ENCODE measurements at places on chromosomes 3 and 15.

- DNase-seq, result no peak
Measured at GRCh38 chr15:99129644-99130043, 24.8 kb downstream of the SYNM start.

GRCh38 chr3:143267989-143268388 lies 148.4 kb downstream of the CHST2 start:
- no peak for DNase-seq

GRCh38 chr15:98455904-98456303 lies 192.4 kb upstream of the IGF1R start:
- no peak for DNase-seq

- peak; percentile 34 for DNase-seq
Measured at GRCh38 chr3:98003306-98003969, 31.2 kb upstream of the RIOX2 start.

- no peak for DNase-seq
Measured at GRCh38 chr3:16390581-16390980, 122.9 kb downstream of the RFTN1 start.

DNA sequence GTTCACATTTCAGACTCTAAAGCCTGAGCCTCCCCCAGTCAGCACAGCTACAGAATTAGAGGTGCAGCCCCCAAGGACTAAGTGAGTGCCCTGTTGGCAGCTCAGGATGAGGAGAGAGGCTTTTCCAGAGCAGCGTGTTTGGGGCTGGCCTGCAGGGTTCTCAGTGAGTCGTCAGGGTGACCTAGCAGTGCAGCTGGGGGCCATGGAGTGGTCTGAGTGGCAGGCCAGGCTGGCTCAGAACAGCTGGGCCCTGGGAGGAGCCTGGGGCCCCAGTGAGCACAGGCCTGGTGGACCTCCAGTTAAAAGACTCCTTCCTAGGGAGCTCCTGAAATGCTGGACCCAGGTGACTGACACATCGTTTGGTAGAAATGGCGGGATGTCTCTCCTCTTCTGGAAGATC lies 108.3 kb downstream of the SLC49A4 start:
- no peak for DNase-seq

DNA sequence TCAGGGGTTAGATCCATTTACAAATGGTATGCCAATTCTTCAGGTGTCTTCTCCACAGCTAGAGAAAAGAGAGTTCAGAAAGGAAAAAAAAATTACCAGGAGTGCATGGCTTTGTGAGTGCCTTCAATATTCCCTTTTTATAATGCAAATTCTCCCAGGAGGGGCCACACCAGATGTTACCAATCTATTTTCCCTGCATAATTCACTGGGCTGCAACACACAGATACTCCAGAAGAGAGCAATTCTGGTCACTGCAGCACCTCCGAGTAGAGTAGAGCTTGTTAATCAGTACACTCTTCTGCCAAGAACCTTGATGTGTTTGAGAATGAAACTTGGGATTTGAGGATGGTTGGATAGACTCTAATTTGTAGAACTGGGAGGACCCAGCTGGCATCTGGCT lies 80.7 kb upstream of the SPRED1 start:
- DNase-seq, result no peak

- DNase-seq, result peak; percentile 53
Measured at GRCh38 chr3:186931532-186932280, 1.4 kb downstream of the ST6GAL1 start.

- DNase-seq, result no peak
Measured at GRCh38 chr3:150723946-150724345, 20.2 kb upstream of the ERICH6 start.

DNA sequence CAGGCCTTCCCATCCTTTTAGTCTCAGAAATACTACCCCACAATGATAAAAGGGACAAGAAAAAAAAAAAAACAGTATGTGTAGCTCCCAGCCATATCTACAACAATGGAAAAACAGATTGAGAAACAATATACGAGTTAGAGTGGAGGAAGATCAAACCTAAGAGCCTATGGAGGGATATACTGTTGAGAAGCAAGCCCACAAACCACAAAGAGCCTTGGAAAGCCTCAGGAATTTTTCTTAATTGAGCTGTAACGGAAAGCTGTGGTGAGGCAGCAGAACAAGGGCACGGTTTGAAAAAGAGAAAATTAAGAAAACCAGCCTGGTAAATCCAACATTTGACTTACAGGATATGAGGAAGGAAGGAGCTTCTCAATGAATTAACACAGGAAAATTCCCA lies 21.4 kb downstream of the KPNA1 start:
- DNase-seq, result no peak

- DNase-seq, result no peak
Measured at GRCh38 chr3:13145131-13145825, 72.0 kb upstream of the IQSEC1 start.

GRCh38 chr3:138254216-138254615 lies 67.1 kb downstream of the ARMC8 start:
- no peak for DNase-seq

GRCh38 chr3:54909191-54909590 lies 18.7 kb downstream of the LRTM1 start:
- DNase-seq, result no peak

DNA sequence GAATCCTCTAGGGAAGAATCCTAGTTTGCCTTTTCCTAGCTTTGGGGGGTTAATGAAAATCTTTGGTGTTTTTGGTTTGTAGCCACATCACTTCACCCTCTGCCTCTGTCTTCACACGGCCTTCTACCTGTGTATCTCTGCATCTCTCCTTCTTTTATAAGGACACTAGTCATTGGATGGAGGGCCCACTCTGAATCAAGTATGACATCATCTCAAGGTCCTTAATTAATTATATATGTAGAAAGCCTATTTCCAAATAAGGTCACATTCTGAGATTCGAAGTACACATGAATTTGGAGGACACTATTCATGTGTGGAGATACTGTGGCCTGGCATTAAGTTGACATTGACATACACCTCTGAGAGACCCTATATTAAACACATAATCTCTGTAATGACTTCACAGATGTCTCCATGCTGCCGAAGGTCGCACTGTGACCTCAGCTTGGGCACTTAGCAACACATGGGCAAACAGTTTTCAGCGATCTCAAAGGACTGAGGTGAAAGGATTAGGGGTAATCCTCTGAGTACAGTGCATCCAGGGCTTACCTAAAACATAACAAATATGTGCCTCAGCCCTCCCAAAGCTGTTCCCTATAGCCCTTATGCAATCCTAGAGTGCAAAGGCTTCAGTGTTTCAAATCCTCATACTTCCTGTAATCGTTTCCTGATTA lies 446.0 kb downstream of the FGF12 start:
- DNase-seq, result peak; percentile 27

DNA sequence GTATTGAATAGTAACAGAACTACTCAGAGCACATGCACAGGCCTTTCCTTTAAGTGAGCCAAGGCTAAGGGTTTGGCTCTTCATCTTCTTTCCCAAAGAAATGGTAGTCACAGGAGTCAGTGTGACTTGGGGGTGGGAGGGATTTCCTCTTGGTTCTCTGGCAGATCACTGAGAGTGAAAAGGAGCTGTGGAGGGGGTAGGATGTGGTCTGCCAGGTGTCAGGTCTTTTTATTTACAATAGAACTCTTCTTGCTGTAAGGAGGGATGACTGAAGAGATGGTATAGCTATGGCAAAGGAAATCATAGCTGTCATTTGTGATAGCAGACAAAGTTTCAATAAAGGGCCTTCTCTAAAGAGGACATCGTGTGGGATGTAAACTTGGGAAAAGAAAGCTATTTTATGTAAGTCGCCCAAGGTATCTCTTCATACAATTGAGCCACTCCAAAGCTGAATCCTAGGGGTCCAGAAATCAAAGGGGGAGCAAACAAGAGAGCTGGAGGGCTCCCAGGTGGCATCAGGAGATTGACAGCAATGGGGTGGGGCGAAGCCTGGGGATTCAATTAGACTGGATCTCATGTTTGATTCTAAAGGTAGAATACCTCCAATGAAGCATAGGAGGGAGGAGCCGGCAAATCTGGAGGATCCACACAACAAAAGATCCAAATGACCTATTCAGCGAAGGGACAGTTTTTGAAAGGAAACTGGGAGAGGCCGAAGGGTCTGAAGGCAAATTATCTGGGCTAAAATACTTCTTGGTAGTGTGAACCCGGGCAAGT lies 20.0 kb upstream of the CHD2 start:
- DNase-seq, result no peak

DNA sequence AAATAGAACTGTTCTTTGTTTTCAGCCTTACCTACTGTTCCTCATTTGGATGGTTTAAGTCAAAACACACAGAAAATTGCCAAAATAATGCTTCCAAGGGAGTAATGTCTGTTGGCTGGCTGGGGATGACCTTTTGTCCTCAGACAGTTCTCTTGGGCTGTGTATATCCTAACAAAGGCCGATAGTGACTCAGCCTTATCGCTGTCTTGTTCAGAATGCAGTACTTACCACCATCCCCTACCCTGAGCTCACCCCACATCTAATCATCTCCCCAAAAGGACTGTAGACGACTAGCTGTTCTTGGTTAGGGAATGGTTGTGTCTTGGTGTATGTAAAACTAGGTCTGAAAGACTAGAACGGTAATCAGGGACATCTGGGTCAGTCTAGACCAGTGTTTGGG lies 35.0 kb downstream of the RAB11A start:
- DNase-seq, result no peak

DNA sequence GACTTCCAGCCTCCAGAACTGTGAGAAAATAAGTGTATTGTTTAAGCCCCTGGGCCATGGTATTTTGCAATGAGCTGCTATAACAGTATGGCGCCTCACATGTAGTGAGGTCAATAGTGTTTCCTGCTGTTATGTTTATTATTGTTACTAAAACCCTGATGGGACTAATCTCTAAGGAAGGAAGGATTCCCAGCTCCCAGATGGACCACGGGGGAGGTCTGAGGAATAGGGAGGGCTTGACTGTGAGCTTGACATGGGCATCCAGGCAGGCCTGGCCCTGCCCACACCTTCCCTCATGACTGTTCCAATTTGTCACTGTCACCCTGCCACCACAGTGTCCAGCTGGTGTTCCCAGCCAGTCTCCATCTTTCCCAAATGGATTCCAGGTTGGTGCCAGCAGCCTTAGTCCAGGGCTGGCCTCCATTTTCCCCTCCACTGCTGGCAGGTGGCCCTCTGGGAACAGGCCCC lies 14.5 kb upstream of the SLC41A3 start:
- no peak for DNase-seq

DNA sequence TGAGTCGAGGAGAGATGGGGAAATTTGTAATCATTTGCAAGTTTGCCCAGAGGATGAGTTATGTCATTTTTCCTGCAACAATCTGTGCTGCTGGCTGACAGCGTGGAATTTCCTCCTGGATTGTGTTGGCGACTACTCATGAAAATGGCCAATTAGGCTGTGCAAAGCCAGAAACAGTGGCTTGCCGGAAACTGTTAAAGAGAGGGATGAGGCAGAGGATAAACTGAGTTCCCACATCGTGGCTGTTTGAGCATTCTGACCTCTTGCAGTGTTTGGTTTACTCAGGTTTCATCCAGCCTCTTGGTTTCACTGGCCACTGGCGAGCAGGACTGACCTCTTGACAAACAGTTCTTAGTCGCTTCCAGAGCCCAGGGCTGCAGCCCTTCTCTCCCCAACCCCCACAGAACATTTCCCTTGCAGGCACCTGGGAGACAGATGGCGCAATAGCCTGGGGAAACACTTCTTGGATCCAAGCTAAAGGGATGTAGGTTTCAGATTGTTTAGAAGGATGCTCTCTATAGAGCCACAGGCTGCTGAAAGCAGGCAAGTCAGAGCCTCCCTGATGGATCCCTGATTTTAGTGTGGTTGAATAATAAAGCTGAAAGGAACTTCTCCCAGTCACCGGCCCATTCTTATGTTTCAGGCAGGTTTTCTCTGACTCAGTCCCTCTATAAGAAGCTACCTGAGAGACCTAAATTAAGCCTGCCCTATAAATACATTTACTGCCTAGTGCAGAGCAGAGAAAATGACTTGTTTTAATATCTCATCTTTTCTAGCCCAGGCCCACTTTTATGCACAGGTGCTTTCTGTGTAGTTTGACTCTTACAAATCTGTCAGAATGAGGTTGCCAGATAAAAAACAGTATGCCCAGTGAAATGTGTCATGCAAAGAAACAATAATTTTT lies 92.8 kb upstream of the UBE2E1 start:
- DNase-seq, result no peak

GRCh38 chr3:52026041-52026440 lies 30.3 kb downstream of the DUSP7 start:
- DNase-seq, result no peak

DNA sequence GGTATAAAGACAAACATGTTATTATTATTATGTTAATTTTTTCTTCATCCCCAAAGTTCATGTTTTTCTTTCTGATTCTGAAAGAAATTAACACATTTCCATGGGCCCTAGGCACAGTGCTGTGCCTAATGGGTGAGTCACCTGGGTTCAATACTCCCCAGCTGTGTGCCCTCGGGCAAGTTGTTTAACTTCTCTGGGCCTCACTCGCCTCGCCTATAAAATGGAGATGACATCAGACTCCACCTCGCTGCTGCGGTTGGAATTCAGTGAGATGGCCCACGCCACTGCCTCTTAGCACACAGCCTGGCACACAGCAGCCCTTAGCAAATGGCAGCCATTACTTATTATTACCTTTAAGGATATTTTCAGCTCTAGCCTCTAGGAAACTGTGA lies 22.6 kb downstream of the DNASE1L3 start:
- peak; percentile 18 for DNase-seq

DNA sequence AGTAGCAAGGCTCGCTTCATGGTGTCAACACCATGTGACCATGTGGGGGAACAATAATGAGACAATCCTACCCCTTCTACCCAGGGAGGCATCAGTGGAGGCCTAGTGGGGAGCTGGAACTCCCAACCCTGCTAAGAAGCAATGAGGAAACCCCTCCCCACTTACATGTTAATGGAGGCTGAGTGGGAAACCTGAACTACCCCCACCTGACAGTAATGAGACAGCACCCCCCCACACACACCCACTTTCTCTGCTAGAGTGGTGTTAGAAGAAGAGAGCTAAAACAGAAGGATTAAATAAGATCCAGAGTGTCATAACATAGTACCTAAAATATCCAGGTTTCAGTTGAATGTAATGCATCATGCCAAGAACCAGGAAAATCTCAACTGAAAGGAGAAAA lies 78.6 kb downstream of the NEO1 start:
- no peak for DNase-seq

DNA sequence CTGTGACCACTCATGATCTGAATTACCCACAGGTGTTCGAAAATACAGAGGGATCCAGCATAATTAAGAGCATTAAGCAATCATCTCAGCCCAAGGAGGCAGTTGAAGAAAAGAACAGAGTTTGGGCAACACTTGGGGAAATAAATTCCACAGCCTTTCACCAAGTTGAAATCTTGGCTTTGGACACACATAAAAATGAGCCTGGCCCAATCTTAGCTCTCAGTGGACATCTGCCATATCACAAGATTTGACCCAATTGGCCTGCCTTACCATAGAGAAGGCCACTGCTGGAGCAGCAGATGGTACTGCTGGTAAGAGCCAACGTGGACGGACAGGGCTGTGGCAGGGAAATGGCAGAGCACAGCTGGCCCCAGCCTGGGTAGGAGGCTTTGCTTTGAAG lies 13.0 kb downstream of the FOXP1 start:
- no peak for DNase-seq

- DNase-seq, result no peak
Measured at GRCh38 chr15:31211353-31211752, 109.8 kb upstream of the TRPM1 start.

DNA sequence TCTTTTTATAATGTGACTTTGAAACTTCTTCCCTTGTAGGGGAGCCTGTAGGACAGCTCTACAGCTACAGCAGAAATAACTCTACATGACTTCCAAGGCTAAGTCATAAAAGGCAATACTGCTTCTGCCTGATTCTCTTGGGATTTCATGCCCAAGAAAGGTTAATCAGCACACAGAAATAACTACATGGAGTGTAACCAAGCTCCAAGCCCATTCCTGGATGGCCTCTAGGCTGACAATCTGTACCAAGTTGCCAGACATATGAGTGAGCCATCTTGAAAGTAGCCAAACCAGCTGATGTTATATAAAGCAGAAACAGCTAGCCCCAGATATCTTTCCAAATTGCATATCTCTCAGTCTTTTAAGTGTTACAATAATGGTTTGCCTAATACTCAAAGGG lies 75.8 kb upstream of the OSTN start:
- DNase-seq, result no peak

Measured in A673 (cell line).